ENCODE measurements at places on chromosomes 6 and 20.

DNA sequence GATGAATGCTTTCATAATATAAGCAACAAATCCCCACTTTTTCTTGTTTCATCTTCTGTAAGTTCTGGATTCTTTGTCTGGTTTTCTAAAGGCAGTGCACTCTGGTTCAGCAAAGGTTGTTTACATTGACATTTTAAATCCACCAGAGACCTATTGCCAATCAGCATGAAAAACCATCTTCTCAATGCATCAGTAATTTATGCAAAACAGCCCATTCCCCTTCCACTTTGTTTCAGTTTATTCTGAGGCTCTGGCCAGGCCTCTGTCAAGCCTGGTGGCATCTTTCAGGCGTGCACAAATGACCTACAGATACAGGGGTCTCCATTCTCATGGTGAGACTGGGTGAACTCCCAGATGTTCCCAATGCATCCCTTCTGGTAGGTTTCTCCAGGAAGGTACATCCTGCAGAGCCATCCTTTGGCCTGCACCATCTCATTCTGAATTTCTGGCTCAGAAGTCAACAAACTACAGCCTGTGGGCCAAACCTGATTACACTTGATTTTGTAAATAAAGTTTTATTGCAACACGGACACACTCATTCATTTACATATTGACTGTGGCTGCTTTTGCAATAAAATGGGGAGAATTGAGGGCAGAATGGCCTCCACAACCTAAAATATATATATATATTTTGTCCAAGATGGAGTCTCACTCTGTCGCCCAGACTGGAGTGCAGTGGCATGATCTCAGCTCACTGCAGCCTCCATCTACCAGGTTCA, 405.4 kb downstream of the PREX1 start:
- no peak for DNase-seq

GRCh38 chr6:35381132-35381531, 38.8 kb downstream of the PPARD start:
- no peak for DNase-seq

DNA sequence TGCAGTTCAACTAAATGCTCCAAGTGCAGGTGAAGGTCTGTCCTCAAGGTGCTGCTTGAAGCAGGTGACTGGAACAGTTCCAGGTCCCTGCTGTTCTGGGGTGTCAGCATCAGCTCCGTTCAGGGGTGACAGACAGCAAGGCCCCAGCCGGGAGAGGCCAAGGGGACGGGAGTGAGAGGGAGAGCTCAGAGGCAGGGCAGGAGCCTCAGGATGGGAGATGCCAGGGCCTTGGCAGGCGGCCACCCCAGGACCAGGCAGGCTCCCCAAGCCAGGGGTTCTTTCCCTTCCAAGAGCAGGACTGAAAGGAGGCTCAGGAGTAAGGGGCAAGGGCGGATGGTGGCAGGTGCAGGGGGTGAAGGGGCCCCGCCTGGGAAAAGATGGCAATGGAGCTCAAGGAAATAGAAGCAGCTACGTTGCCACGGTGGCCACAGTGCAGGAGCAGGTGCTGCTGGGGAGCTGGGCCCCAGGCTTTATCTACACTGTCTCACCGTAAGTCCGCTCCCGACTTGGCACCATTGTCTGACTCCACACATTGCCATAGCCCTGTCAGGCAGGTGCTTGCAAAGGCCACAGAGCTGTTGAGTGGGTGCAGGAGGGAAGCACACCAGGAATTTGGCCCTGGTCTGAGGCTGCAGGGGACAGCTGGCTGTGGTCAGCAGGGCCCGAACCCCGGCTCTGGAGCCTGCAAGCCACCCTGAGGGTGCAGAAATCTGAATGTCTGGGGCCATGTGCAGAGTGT, 43.1 kb downstream of the ERMARD start:
- no peak for DNase-seq

DNA sequence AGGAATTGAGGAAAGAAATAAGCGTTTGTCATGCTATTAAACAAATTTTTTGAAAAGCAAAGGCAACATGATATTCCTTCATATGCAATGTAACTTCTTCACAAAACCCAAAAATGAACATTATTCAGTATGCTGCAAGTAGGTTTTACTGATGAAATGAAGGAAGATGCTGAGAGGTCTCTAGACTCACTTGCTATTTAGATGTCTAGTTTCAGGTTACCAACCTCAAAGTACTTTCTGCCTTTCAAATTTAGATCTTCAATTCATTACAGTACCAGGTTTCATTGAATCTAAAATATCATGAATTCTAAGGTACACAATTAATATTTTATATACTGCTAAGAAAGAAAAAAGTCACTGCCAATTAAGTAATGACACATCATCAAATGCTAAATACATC, 39.9 kb downstream of the MYO6 start:
- no peak for DNase-seq

DNA sequence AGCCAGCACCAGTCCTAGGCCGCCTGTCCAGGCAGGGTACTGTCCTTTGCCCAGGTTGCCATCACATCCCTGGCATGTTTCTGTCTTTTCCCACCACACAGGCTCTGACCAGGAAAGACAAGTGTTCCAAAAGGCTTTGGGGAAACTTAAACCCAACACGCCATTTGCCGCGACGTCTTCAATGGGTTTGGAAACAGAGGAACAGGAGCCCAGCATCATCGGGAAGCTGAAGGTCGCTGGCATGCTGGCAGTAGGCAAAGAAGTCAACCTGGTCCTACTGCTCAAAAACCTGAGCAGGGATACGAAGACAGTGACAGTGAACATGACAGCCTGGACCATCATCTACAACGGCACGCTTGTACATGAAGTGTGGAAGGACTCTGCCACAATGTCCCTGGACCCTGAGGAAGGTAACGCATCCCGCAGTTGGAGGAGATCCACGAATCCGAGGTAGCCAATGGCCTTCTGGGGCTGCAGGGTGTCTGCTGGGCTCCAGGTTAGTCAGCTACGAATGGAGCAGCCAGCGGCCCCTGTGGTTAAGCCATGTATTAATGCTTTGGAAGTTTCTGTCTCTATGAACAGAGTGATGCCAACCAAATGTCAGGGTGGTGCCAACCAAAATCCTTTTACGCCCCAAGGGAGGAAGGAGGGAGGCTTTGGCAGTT, 36.2 kb downstream of the TGM3 start:
- DNase-seq, result no peak

All from mucosa of gallbladder (tissue), 1 donor.